ENCODE measurements at places on chromosomes 11 and 22.

DNA sequence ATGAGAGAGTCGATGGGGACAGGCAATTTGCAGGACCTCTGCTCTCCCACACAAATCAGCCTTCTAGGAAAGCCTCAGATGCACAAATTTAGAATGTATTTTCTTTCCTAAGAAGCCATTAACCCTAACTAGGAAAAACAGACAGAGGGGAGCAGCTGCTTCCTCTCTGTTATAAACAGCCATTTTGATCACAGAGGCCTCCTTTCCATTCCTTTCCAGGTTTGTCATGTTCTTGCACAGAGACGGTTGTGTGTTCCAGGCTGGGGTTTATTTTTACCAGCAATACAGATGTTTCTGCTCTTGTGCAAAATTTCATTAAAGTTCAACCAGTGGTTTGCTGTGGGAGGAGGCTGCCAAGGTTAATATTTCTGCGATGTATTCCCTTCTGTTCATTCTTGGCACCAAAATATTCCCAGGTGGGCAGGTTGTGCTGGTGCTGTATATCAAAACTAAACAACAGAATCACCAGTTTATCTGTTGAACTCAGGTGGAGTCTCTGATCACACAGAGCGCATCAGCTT lies 90.2 kb downstream of the NAV2 start:
- no peak for DNase-seq

DNA sequence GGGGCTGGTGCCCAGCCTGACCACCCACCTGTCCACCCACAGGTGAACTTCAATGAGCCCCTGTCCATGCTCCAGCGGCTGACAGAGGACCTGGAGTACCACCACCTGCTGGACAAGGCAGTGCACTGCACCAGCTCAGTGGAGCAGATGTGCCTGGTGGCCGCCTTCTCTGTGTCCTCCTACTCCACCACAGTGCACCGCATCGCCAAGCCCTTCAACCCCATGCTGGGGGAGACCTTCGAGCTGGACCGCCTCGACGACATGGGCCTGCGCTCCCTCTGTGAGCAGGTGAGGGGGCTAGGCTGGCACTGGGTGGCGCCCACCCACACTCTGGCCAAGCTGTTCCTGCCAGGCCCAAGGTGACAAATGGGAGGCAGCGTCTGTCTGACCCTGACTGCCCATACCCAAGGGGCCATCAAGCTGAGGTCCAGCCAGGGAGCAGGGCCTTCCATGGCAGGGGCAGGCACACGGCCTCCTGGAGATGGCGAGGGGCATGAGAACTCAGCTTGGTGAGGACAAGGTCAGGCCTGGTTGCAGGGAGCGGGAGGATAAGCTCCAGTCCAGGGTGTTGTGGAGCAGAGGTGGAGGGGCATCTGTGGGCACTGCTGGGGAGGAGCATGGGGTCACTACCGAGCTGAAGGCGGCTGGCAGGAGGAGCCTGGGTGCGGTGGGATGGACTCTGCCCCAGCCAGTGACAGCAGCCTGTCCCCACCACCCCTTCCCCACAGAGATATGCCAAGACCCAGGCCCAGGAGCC lies 77.7 kb downstream of the MORC2 start:
- DNase-seq, result peak; percentile 11

DNA sequence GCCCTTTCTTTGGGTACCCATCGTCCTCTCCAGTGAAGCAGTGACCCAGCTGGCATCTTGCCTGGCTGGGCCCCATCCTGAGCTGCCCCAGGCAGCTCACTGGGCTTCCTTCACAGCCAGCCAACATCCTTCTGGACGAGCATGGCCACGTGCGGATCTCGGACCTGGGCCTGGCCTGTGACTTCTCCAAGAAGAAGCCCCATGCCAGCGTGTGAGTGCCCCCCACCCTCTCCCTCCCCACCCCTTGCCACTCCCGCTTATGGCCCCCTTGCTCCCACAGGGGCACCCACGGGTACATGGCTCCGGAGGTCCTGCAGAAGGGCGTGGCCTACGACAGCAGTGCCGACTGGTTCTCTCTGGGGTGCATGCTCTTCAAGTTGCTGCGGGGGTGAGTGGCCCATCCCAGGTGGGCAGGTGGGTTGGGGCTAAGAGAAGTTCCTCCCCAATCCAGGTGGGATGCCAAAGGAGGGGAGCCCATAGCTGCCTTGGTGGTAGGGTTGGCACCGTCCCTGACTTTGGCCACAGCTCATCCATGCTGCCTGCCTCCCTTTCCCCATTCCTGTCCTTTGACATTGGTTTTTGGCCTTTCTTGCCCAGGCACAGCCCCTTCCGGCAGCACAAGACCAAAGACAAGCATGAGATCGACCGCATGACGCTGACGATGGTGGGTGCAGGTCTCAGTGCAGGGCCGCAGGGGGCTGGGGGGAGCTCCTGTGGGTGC lies 6.8 kb upstream of the ANKRD13D start:
- DNase-seq, result no peak

GRCh38 chr22:29917052-29917902 lies 34.3 kb downstream of the MTMR3 start:
- DNase-seq, result no peak

Measured in T-cell (primary cell).